ENCODE measurements at places on chromosomes 16 and 17.

GRCh38 chr17:19486351-19487023, 47.2 kb upstream of the SLC47A1 start:
- DNase-seq: no peak

GRCh38 chr17:44766409-44767038, 7.7 kb downstream of the ADAM11 start:
- no peak for DNase-seq

DNA sequence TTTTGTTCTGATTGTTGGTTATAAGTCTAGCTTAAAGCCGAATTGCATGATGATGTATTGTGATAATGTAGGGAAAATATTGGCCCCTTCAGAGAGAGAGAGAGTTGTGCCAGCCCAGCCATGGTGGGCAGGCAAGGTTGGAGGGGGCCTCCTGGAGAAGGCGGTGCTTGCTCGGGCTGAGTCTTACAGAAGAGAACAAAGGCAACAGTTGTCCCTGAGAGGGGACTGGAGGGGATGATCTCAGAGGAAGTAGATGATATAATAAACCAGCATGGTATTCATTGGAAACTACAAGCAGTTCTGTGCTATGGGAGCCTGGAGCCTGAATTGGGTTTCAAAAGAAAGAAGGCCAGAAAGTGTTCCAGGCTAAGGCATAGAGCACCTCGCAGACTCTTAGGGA, 173.8 kb downstream of the RPTOR start:
- DNase-seq: no peak

DNA sequence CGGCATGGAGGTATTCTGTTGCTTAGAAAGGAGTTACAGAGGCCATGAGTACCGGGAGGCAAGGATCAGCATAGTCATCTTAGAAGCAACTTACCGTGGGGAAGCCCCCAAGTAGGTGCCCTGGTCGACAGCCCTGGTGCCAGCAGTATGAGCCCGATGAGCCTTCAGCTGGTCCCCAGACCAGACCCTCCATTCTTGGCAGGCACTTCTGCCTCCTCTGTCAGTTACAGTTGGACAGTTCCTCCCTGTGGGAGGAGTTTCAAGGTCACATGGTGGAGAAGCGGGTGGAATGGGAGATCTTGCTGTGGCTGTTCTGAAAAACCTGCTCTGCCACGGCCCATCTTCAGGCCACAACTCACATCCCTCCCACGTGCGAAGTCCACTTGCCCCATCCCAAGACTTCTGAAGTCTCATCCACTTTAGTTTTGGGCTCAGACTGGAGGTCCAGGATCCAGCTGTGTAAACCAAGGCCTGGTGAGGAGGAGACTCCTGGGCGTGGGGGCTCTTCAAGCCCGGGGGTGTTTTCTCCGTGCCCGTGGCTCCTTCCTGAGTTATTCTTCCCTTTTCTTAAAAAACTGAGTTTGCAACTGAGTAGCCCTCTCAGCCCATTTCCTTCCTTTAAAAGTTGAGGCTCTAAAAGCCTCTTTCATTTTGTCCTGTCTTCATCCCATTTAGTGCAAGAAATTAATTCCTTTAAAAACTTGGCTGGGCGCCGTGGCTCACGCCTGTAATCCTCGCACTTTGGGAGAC, 133.5 kb downstream of the SEC14L1 start:
- DNase-seq: no peak

- DNase-seq: no peak
These were observed 265.0 kb upstream of the FOXF1 start for GRCh38 chr16:86245351-86245750.

DNA sequence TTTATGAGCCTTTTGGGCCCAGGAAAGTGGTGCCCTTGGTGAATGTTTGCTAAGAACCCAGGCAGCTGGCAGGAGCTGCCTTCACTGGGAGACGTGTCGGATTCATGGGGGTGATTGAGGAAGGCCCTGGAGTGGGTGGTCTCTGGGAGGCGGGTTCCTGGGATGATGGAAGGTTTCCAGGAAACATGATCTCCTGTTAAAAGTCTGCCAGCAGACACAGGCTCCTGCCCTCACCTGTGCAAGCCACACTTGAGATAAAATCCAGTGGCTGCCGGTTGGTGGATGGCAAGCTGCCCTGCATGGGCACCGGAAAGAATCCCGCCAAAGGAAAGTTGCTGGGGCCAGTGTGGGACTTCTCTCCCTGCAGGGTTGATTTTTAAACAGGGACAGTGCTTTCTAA, 189.0 kb upstream of the CIBAR2 start:
- no peak for DNase-seq

Measured in activated CD4-positive, alpha-beta T cell treated with anti-CD3 and anti-CD28 coated beads, Interleukin-2, Interleukin-4, amounts not matched to agents 100 ng/mL and 50 ng/mL, durations not matched to agents 16 hours and 8 hours (primary cell).